CD8-positive, alpha-beta memory T cell (primary cell): ENCODE measurements at places on chromosomes 3 and 15. TPM values are rescaled to one million over a fixed set of nuclear protein-coding genes. Genes with fewer than 3 reads are reported as not detected.

The GUCA1C gene
- not detected for total RNA-seq

- DNase-seq = no peak
Observed at GRCh38 chr15:74821091-74821789, 5.2 kb upstream of the CPLX3 start.

The CXCR6 gene
- 5.8 TPM for total RNA-seq

DNA sequence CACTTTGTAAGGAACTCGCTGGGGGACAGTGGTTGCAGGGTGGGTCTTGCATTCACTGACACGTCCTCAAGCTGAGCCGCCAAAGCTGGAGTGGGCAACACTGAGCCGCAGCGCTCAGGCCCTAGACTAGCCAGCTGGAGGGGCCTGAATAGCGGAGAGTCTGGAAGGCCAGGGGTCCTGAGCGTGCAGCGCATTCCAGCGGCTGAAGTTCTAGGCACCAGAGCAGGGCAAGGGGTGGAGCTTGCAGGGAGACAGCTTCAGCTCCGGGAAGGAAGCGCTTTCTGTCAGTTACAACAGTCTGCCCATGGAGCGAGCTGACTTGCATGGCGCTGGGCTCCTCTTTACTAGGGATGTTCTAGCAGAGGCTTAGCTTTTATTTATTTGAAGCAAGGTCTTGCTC, 2.7 kb downstream of the MAP6D1 start:
- DNase-seq = no peak

The MGLL gene
- total RNA-seq = 5.9 TPM

The SATB1 gene
- 163 TPM for total RNA-seq

DNA sequence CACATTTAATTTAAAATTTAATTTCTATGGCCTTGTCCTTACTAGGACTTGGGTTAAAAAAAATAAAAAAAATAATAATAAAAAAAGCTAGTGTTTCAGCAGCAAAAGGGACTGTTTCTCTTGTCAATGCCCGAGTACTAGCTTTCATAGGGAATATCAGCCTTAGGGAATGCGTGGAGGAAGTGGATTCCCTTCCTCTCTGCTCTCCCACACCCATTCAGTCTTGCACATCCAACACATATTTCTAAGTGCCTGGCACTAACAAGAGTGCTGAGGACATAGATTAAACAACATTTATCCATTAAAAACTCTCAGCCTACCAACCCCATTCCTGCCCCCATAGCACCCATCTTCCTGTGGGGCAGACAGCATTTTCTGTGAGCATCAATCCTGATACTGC, 6.2 kb downstream of the ZNF385D start:
- DNase-seq = no peak

DNA sequence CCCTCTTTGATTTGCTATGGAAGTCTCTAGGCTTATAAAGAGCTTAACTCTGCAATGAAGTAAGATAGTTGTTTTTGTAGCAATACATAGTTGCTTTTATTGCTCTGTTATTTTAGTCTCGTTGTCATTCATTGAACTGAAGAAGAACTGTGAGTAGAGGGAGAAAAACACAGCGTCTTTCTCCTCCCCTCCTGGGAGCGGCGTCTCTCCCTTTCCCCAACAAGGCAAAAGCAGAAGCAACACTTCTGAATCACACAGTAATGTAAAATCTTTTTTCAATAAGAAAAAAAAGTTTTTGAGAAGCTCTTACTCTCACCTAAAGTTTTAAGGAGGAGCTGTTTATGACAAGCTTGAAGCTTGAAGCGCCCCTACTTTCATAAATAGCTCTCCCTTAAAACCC, 119.3 kb upstream of the SLC7A14 start:
- no peak for DNase-seq

The IL16 gene
- total RNA-seq = 73.8 TPM

The MESP1 gene
- 5.6 TPM for total RNA-seq

The TOPBP1 gene
- 72.0 TPM for total RNA-seq

- no peak for DNase-seq
Observed at GRCh38 chr15:77567202-77567601, 65.5 kb downstream of the LINGO1 start.

DNA sequence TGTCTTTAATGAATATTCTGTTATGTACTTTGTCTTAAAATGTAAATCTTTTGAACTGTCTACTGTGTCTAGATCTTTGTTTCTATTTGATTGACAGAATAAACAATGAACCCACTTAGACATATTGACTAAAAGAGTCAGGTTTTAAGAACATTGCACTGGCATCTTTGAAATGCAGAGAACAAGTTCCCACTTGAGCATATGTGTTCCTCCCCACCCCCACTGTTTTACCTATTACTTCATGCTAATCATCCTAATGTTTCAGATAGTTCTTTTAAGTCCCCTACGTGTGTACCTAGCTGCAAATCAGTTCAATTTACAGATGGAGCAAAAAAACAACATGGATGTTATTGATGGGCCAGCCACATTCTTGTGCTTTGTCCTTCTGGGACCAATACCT, 11.7 kb upstream of the TCF12 start:
- no peak for DNase-seq

GRCh38 chr3:78604341-78604740, 1163.5 kb downstream of the ROBO1 start:
- no peak for DNase-seq

GRCh38 chr3:167843886-167844285, 108.4 kb downstream of the SERPINI1 start:
- no peak for DNase-seq

DNA sequence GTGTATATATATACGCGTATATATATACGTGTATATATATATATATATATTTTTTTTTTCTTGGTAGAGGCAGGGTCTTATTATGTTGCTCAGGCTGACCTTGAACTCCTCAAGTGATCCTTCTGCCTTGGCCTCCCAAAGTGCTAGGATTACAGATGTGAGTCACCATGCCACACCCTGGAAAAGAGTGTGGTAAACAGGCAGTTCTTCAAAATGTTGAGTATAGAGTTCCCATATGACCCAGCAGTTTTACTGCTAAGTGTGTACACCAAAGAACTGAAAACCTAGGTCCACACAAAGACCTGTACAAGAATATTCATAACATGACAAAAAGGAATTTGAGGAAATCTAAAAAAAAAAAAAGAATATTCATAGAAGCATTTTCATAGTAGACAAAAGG, 71.8 kb upstream of the GCNT3 start:
- DNase-seq = no peak

GRCh38 chr3:148643389-148643840, 54.3 kb upstream of the AGTR1 start:
- no peak for DNase-seq

- DNase-seq = no peak
Observed at GRCh38 chr3:139394116-139394515, 4.7 kb upstream of the COPB2 start.

The FAM43A gene
- 14.9 TPM for total RNA-seq

DNA sequence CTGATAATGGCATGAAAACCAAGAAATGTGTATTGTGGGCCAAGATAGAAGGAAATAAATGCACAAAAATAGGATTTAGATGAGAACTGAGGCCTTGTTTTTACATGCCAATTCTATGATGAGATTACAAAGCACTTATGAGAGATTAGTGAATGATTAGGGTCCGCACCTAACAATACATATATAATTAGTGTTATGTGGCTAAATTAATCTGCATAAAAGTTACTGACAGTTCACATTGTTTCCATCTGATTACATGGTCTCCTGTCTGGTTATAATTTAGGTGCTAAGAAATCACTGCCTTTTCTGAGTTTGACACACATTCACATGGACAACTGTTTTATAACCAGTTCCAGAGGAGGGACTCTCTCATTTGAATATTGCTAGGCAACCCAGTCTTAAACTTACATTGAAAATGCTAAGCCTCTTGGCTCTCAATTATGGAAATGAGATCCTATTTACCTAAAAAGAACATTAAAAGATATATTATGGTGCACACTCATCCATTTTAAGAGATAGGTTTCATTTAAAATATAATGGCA, 117.0 kb upstream of the ARL6 start:
- DNase-seq = no peak

DNA sequence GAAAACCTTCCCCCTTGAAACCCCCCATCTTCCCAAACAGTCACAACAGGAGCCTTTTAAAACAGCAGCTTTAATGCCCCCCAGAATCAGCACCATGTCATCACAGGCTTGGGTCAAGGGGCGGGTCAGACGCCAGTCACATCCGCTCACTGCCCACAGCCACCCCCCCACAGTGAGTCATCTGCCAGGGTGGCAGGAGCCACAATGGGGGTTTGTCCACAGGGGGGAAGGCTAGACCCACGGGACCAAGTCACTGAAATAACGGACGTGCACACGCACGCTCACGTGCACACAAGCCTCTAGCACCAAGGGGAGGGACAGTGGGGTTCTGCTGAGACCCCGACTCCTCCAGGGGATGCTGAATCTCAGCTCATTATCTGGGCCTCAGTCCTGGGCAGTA, 441 bp upstream of the UCN2 start:
- peak; percentile 28 for DNase-seq

The GPR62 gene
- not detected for total RNA-seq

The C2CD4B gene
- 0.13 TPM for total RNA-seq

DNA sequence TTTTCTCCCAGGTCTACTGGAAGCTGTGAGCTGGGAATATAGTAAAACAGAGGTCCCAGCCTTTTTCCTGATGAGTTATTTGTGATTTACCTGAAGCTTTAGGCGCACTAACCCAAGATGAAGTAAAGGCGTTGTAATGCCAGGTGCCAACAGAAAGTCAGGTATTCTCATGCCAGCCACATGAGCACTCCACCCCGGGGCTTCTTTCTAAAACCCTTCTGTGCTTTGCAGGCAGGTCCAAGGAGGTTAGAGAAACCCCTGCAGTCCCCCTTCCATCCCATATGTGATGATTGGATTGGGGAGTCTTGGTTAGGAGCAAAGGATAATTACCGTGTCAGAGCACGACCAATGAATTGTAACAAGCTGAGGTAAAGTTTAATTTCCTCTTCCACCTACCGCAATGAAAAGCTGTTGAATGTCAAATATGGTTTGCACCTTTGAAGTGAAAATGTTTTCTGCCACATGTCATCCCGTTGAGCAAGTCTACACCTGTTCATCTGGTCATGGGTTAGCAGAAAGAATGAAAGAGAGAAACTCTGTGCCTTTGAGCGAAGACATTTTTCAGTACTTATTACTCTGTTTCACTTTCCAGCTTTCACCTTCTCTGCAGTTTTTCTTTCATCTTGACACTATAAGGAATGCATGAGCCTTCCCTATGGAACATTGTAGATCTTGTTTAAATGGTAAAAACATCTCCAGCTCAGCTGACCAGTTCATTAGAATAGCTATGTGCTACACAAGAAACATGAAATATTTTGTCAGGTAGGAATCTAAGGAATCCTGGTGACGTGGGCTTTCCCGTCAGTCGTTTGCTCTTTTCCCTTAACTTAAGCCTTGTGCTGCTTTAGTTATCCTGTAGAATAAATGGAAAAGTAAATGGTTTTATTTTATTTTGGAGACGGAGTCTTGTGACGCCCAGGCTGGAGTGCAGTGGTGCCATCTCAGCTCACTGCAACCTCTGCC, 204.6 kb upstream of the IL12A start:
- DNase-seq = no peak

DNA sequence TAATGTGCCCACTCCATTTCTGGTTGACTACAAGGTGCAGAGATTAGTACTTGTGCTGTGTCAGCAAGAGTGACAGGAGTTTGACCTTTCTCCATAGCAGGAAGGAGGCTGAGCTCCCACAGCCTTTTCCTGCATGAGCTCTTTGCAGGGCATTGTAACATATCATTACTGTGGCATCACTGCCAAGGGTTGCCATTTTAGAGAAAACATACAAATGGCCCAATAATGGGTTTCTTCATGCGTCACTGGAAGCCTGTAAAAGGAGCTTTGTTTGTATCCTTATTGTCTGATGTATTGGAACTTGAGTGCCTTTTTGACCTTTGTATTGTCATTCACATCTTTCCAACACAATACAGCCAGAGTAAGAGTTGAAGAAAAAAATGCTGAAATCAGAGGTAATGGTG, 323.0 kb upstream of the CDIN1 start:
- no peak for DNase-seq

DNA sequence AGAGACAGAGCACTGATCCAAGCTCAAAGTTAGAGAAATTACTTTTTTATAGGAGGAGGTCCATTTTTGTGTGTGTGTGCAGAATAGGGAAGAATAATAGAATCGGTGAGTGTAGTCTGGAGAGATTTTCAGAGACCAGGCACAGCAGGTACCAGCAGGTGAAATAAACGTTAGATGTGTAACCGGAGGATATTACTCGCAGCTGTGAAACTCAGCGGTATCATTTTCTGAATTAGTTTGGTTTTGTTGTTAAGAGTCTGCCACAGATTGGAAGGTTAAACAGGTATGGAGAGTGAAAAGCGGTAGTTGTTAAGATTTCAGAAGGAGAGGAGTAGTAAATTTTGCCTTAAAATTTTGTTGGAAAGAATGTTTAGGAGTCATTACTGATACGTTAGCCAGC, 69.9 kb downstream of the RGMA start:
- no peak for DNase-seq

The APOD gene
- 0.20 TPM for total RNA-seq

DNA sequence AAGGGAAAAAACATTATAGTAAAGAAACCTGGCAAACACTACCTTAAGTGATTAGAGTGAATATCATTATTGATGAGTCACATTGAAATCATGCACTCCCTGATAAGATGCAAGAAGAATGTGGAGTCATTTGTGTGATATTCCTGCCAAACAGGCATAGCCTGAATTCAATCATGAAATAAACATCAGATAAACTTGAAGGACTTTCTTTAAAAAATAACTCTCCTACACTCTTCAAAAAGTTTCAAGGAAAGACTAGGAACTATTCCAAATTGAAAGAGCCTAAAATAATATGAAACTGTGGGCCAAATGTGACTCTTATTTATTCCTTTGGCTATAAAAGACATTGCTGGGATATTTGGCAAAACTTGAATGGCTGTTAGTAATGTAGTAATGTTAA, 625.7 kb upstream of the LMCD1 start:
- no peak for DNase-seq

DNA sequence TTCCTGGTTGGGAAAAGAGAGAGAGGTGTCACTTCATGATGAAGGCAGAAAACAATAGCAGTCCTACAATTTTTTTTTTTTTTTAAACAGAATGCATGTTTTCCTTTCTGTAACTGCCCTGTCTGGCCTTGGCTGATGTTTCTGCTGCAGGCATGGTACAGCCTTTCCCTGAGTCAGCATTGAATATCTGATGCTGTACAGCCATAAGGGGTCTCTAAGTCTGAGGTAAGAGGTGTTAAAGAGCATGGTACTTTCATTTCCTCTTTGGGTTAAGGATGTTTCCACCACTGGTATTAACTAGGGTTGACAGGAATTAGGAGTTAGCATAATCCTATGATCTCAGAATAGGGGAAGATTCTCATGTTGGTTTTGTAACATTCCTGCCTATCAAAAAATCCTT, 147.4 kb downstream of the CHST2 start:
- DNase-seq = no peak

GRCh38 chr15:69612112-69612511, 159.5 kb downstream of the RPLP1 start:
- no peak for DNase-seq

- no peak for DNase-seq
Observed at GRCh38 chr3:150913133-150913922, 8.1 kb upstream of the MINDY4B start.

- no peak for DNase-seq
Observed at GRCh38 chr3:179726075-179726699, 73.3 kb downstream of the USP13 start.

The TUSC7 gene
- total RNA-seq = not detected

GRCh38 chr3:66481071-66482017, 19.5 kb downstream of the LRIG1 start:
- DNase-seq = no peak

The NDUFAF3 gene
- 86.3 TPM for total RNA-seq
